ENCODE measurements at places on chromosomes 16 and 17. TPM values are rescaled to one million over a fixed set of nuclear protein-coding genes. Genes with fewer than 3 reads are reported as not detected.

DNA sequence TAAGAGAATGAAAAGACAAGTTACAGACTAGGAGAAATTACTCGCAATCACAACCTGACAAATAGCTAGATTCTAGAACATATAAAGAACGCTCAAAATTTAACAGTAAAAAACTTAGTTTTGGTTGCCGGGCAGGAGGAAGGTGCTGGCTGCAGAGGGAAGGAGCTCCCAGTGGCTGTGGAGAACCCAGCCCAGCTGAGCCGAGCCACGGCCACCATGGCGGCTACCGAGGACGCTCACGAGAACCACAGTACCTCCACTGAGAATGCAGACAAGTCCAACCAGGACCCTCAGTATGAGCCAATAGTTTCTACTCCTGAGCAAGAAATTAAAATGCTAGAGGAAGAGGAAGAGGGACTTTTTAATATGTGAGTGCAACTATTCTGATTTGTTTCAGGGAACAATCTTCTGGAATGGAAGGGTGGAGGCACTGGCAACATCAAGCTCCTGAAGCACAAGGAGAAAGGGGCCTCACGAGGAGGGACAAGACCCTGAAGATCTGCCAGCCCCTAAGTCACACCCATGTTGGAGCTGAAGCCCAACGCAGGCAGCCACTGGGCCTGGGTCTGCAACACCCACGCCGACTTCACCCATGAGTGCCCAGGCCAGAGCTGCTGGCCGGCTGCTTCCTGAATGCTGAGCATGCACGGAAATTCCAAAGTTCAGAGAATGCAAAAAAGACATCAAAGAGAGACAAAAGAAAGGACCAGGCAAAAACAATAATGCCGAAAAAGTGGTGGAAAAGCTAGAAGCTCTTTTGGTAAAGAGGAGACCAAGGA lies 55.0 kb downstream of the DNAH17 start:
- no peaks in the 10 kb centered on the region for H3K4me1 ChIP-seq
- no peak overlapping the region for H3K27ac ChIP-seq
- H3K27me3 ChIP-seq, result peaks cover 2% of the 10 kb centered on the region

C1QTNF8 gene
- not detected for total RNA-seq

MYBBP1A gene
- total RNA-seq, result 70.0 TPM

- peaks cover 11% of the 10 kb centered on the region for H3K27me3 ChIP-seq
- no peak overlapping the region for H3K27ac ChIP-seq
- peaks cover 19% of the 10 kb centered on the region for H3K4me1 ChIP-seq
- H3K36me3 ChIP-seq, result no peaks in the 10 kb centered on the region
- no peak overlapping the region for H3K4me3 ChIP-seq
- no peak for DNase-seq
These were observed 2.6 kb downstream of the LRRC75A start for GRCh38 chr17:16489431-16489830.

GRCh38 chr16:635573-636205 lies 416 bp downstream of the METTL26 start:
- H3K4me1 ChIP-seq, result peaks cover 10% of the 10 kb centered on the region
- peak overlapping the region; percentile 81 for H3K27ac ChIP-seq
- peak overlapping the region; percentile 80 for H3K4me3 ChIP-seq
- H3K36me3 ChIP-seq, result no peaks in the 10 kb centered on the region
- no peak for DNase-seq

GRCh38 chr17:29445844-29446243 lies 55.7 kb downstream of the TAOK1 start:
- H3K27ac ChIP-seq, result no peak overlapping the region
- H3K36me3 ChIP-seq, result no peaks in the 10 kb centered on the region
- no peak for DNase-seq
- H3K27me3 ChIP-seq, result no peaks in the 10 kb centered on the region
- H3K4me3 ChIP-seq, result no peak overlapping the region

DNA sequence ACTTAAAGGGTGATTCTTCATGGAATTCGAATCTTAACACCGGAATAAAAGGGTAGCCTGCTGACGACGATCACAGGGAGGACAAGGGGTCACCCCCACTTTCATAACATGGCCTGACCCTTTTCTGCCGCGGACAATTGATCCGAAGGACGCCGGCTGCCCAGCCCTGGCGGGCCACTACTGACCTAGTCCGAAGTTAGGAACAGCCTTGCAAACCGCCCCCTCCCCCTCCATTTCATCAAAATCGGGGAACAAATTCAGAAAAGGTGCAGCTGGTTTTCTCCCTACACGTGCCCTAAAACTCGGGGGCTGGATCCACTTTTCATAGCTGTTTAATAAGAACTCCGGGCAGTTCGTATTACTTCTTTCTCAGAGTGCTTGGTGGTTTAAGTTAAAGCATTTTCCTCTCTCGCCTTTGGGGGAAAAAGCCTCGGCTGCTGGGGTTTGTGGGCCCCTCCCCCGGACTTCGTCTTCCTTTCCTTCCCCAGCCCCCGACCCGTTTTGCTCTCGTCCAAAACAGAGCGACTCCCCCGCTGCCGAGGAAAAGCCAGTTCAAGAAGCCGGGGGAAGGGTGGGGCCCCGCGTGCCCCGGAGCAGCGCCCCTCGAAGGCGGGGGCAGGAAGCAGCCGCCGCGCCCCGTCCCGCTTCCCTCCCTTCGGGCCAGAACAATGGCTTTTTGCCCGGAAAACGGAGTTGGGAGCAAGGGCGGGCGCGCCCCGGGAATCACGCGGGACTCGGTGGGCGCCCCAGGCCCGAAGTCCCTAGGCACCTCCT lies 641 bp upstream of the CBX2 start:
- H3K4me1 ChIP-seq, result peaks cover 12% of the 10 kb centered on the region
- peak overlapping the region; percentile 41 for H3K4me3 ChIP-seq
- peaks cover 39% of the 10 kb centered on the region for H3K27me3 ChIP-seq
- no peak overlapping the region for H3K27ac ChIP-seq

KRTAP4-5 gene
- not detected for total RNA-seq

DNA sequence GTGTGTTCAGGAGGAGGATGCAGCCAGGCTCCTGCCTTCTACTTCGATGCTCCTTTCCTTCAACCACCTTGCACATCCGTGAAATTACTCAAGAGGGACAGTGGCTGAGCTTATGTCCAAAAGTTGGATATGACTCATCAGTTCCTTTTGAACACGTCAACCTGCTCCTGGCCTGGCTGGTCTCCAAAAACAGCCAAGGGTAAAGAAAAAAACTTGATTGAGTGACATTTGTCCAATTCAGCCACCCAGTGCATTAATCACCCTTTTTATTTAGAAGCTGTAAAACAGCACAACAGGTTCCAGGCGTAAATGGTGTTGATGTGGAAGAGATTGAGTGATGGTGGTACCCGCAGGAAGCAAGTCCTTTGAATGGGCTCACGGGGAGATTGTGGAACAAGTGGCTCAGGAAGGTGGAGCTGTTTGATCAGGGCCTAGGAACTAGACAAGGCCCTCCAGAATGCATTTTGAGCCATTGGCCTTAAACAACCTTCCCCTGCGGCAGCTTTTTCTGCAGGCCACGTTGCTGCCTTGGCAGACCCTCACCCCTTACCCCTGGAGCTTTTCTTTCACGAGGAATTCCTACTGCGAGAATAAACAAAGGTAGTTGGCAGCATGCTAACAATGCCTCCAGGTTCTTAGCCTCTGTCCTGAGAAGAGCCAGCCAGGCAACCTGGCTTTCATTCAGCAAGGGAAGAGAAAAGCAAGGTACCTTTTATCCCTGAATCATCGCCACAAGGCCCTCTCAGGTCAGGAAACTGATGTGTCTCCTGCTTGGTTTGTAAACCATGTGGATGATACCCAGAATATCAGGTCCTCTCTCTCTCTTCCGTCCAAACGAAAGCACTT lies 173.3 kb upstream of the CACNG5 start:
- no peak overlapping the region for H3K4me3 ChIP-seq
- no peak overlapping the region for H3K27ac ChIP-seq
- H3K4me1 ChIP-seq, result peaks cover 7% of the 10 kb centered on the region
- no peaks in the 10 kb centered on the region for H3K27me3 ChIP-seq
- peak; percentile 53 for DNase-seq
- H3K36me3 ChIP-seq, result no peaks in the 10 kb centered on the region

CACNG3 gene
- not detected for total RNA-seq

KRTAP9-8 gene
- total RNA-seq, result not detected

DNA sequence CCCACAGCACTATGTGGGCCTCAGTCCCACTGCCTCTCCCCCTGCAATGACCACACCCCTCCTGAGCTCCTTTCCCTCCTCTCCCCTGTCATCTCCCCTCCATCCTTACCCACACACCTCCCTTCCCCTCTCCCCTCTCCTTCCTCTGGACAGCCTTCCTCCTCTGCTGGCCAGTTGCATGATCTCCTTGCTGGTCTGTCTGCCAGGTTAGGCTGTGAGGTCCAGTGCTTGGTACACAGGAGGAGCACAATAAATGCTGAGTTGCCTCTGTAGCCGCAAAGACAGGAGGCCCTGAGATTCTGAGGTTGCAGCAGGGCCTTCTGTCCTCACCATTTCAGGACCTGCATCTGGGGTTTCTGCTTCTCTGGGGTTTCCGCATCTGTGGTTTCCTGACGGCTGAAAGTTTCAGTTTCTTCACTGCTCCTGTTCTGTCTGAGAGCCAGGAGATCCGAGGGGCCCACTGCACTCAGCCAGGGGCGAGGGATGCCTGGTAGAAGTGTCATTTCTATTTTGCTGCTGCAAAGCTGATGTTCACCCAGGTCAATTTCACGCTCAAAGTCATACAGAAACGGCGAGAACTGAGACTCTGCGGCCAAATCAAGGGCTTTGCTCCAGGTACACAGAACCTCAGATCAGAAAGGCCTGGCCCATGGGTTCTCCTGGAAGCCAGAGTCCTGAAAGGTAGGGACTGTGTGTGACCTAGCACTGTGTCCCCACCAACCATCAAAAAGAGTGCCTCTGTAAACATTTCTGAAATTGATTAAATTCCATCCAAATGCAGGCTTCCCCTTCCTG lies 4.6 kb upstream of the SLC12A3 start:
- no peak overlapping the region for H3K4me3 ChIP-seq
- H3K4me1 ChIP-seq, result peaks cover 4% of the 10 kb centered on the region
- H3K27ac ChIP-seq, result no peak overlapping the region
- DNase-seq, result no peak
- H3K27me3 ChIP-seq, result no peaks in the 10 kb centered on the region

PPY gene
- not detected for total RNA-seq

- DNase-seq, result no peak
- H3K27me3 ChIP-seq, result no peaks in the 10 kb centered on the region
- no peak overlapping the region for H3K27ac ChIP-seq
These were observed 617 bp upstream of the VTN start for GRCh38 chr17:28370744-28371103.

ARL5C gene
- total RNA-seq, result not detected

DNA sequence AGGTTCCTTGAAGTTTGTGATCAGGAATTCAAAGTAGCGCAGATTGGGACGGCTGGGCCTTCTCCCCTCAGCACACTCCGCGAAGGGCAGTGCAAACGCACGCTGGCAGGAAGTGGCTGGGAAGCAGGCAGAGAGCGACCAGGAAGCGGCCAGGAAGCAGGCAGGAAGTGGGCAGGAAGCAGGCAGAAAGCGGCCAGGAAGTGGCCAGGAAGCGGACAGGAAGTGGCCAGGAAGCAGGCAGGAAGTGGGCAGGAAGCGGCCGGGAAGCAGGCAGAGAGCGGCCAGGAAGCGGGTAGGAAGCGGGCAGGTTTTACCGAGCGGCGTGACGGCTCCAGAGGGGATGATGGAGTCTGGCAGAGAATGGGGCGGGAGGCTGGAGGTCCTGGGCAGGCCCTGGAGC lies 3.2 kb downstream of the DPEP1 start:
- H3K4me1 ChIP-seq, result no peaks in the 10 kb centered on the region
- H3K36me3 ChIP-seq, result no peaks in the 10 kb centered on the region
- peaks cover 4% of the 10 kb centered on the region for H3K27me3 ChIP-seq
- H3K4me3 ChIP-seq, result no peak overlapping the region

SLC5A11 gene
- total RNA-seq, result not detected

- H3K27ac ChIP-seq, result no peak overlapping the region
- H3K4me3 ChIP-seq, result no peak overlapping the region
- H3K36me3 ChIP-seq, result peaks cover 3% of the 10 kb centered on the region
- no peaks in the 10 kb centered on the region for H3K27me3 ChIP-seq
- no peaks in the 10 kb centered on the region for H3K4me1 ChIP-seq
- no peak for DNase-seq
These were observed 97.9 kb downstream of the MAP2K4 start for GRCh38 chr17:12118617-12119016.

PDPR gene
- total RNA-seq, result 22.7 TPM

DNA sequence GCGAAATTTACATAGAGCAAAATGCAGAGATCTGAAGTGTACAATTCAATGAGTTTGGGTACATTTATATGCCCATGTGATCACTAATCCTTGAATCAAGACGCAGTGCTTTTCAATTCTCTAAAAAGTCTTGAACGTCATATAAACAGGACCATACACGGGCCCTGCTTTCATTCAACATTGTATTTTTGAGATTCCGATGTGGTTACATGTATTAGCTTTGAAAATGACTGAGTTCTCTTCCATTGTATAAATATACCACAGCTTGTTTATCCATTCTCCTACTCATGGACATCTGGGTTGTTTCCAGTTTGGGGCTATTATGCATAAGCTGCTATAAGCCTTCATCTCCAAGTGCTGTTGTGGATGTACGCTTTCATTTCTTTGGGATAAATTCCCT lies 45.5 kb downstream of the ZCCHC14 start:
- H3K36me3 ChIP-seq, result peaks cover 6% of the 10 kb centered on the region
- H3K27ac ChIP-seq, result peak overlapping the region; percentile 89
- H3K4me3 ChIP-seq, result no peak overlapping the region

KRT15 gene
- total RNA-seq, result 0.26 TPM

GRCh38 chr16:27522173-27522707 lies 27.5 kb downstream of the GTF3C1 start:
- H3K27ac ChIP-seq, result no peak overlapping the region
- no peaks in the 10 kb centered on the region for H3K27me3 ChIP-seq
- peaks cover 6% of the 10 kb centered on the region for H3K4me1 ChIP-seq
- H3K4me3 ChIP-seq, result no peak overlapping the region

GRCh38 chr16:84868829-84869472 lies 49.2 kb downstream of the CRISPLD2 start:
- no peaks in the 10 kb centered on the region for H3K27me3 ChIP-seq
- H3K27ac ChIP-seq, result no peak overlapping the region
- DNase-seq, result no peak
- H3K4me1 ChIP-seq, result no peaks in the 10 kb centered on the region

Measured in astrocyte (in vitro differentiated cells and primary cell).